ENCODE measurements at places on chromosomes 7 and 10.

DNA sequence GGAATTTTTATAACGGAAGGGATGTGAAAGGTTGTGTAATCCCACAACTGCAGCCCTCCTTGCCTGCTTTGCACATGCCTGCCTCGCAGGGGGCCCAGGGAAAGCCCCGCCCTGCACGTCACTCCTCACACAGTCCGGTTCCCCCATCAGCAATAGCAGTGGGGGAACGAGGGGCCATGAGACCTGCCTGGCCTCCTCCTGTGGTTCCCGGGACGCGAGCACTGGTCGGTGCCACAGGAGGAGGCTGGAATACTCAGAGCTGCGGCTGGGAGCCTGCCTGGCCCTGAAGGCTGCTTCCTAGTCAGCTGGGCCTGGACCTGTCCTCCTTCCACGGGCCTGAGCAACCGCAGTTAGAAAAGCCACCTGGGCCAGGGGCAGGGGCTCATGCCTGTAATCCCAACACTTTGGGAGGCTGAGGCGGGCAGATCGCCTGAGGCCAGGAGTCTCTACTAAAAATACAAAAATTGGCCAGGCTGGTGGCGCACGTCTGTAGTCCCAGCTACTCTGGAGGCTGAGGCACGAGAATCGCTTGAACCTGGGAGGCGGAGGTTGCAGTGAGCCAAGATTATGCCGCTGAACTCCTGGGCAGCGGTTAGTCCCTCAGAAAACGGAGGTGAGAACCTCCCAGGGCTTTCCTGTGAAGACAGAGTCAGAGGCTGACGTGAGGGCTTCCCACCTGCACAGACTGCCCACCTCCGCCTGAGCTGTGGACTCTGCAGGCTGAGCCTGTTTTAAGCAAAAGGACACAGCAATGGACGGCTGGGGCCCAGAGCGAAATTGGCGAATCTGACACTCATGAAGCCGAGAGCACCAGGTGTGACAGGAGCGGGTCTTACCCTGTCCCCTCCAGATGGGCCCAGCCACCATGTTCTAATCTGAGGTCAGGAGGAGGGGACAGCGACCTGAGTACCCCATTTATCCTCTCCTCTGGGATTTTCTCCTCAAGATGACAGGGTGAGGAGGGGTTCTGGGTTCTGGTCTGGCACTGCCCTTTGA lies 52.9 kb downstream of the VIPR2 start:
- DNase-seq, result no peak

DNA sequence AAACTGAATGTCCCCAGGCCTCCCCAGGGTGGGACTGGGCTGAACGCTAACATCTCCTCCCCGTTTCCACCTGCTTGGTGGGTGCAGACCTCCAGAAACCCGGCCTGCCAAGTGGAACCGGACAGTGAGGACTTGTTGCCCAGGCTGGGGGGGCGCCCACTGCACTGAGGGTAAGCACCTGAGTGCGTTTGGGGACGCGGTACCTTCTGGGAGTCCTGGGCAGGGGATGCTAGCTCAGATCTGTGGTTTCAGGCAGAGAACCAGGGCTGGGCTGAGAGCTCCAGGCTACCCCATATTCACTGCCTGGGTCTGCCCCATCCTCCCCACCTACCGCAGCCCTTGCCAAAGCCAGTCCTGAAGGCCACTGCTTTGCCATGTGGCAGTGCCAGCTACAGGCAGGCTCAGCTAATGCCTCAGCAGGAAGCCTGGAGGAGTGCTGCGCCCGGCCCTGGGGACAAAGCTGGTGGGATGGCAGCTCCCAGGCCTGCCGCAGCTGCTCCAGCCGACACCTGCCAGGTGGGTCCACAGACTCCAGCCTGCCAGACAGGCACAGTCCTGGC lies 3.5 kb upstream of the ZNF467 start:
- no peak for DNase-seq

DNA sequence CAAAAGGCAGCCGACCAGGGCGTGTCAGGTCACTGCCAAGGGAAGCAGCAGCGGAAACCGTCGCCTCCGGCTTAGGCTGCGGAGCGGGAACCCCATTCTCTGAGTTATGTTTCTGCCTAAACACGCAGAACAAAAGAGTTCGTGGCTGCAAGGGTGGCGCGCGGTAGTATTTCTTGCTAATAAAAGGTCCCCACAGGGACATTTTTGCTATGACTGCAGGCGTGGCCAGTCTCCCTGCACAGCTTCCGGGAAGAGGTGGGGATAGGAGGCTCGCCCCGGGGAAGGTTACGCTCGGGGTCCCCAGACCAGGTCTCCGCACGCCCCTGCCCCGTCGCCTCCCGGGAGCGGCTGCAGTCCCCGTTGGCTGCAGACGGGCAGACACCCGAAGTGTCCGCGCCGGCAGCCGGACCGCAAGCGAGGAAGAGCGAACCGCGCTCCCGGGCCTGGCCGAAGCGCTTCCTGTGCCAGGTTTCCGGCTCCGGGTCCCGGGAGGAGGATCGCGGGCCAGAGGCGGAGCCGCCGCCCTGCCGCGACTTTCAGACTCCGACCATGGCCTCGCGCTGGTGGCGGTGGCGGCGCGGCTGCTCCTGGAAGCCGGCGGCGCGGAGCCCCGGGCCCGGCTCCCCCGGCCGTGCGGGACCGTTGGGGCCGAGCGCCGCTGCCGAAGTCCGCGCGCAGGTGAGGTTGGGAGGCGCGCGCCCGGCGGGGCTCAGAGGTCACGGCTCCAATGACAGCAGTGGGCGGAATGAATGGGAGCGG lies at the start of gene PDSS1:
PDSS1 (plus strand) TSS at position 539 of the 759 bp plus-strand sequence; CDS start at position 550, 11 bp downstream.
- DNase-seq, result peak; percentile 42

- DNase-seq, result no peak
These were observed 715.3 kb downstream of the CNTNAP2 start for GRCh38 chr7:146831875-146832274.

DNA sequence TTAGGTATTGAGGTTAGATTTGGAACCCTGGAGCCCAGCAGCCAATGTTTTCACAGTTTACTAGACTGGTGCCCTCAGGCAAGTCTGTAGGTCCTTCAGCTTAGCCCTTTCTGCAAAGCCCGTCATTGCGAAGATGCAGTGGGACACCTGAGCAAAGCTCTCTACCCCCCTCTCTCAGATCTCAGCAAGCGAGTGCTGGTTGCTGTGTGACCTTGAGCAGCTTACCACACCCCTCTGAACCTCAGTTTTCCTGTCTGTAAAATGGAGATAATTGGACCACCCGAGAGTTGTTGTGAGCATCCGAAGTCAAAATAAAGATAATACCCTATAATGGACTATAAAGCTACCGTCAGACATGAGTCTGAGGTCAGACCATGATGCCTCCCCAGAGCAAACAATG lies 3.7 kb downstream of the NPC1L1 start:
- no peak for DNase-seq

GRCh38 chr7:101874028-101874427 lies 56.6 kb downstream of the CUX1 start:
- DNase-seq, result no peak

- DNase-seq, result no peak
These were observed 622.3 kb downstream of the SUGCT start for GRCh38 chr7:40757109-40757508.

- no peak for DNase-seq
These were observed 86.3 kb downstream of the ALOX5 start for GRCh38 chr10:45460235-45460878.

- no peak for DNase-seq
These were observed 45.4 kb downstream of the KAT6B start for GRCh38 chr10:74871595-74872382.

GRCh38 chr7:106827626-106828025 lies 37.5 kb upstream of the PIK3CG start:
- no peak for DNase-seq

DNA sequence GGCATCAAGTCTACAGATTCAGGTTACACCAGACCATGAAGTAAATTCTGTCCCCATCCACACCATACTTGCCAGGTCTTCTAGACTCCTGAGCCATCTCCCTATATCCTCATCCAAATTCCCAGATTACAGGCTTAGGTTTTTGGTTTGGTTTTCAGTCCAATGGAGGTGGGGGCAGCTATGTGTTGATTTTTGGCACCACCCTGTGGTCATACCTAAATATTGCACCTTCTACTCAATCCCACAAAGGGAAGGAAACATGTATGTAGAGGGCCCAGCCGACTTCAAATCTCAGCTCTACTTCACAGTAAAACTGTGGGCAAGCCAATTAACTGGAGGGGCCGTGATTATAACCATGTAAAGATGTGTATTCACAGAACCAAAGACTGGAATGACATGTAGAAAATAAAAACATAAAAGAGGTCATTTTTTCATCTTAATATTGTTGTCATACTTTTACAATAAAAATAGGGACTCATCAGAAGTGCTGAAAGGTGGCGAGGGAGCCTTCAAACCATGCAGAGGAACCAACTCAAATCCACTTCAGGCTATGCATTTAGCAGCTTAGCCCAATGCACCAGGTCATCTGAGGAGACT lies 19.8 kb downstream of the ERCC6 start:
- DNase-seq, result no peak

GRCh38 chr10:76229341-76229740 lies 797.9 kb downstream of the LRMDA start:
- DNase-seq, result no peak

GRCh38 chr10:126686719-126687118 lies 16.2 kb upstream of the C10orf90 start:
- no peak for DNase-seq

GRCh38 chr10:58178811-58179210 lies 88.9 kb downstream of the IPMK start:
- DNase-seq, result no peak

DNA sequence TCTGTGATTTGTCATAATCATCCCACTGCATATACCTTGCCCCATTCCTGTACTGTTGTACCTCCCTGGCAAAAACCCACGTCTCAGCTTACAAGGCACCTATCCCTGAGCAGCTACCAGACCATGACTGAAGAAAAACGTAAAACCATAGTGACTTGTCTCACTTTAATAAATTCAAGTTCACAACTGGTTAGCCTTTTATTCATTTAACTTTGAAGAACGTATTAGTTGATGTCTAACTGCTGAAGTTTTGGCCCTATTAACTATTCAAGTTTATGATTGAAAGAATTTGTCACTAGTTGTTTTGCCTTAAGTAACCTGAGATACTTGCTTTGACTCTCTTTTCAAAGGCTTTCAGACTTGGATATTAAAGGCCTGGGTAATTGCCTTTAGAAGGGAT lies 59.7 kb downstream of the GALNT11 start:
- DNase-seq, result no peak

DNA sequence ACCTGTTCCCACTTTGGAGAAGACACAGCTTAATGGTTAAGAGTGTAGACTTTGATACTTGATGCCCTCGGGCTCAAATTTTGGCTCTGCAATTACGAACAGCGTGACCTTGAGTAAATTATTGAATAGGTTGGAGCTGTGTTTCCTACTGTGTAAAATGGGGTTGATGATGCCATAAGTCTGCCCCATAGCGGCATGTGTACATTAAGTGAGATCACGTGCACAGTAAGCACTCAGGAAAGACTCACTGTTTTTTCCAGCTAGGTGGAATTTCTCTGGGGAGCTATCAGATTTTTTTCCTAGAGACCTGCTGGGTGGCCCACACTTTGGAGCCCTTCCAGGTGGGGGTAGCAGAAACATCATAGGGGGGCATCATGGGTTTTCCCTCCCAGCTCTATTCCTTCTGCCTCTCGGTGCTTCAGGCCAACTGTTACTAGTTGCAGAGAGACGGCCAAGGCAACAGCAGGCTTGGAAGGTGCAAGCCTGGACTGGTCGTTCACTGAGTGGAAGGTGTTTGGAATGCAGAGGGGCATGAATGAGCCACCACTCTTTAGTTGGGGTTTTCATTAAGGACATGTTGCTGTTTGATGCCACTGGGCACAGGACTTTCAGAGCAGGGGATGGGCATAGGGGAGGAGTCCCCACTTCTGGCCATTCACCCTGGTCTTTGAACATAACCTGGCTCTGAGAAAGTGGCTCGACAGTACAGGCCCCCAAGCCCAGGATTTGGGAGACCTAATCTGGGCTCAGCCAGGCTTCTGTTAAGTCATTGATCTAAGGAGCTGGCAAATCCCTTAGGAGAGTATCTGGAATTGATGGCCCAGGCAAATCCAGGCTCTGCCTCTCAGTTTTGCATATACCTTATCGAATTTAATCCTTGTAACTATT lies 64.0 kb downstream of the SYPL1 start:
- no peak for DNase-seq

DNA sequence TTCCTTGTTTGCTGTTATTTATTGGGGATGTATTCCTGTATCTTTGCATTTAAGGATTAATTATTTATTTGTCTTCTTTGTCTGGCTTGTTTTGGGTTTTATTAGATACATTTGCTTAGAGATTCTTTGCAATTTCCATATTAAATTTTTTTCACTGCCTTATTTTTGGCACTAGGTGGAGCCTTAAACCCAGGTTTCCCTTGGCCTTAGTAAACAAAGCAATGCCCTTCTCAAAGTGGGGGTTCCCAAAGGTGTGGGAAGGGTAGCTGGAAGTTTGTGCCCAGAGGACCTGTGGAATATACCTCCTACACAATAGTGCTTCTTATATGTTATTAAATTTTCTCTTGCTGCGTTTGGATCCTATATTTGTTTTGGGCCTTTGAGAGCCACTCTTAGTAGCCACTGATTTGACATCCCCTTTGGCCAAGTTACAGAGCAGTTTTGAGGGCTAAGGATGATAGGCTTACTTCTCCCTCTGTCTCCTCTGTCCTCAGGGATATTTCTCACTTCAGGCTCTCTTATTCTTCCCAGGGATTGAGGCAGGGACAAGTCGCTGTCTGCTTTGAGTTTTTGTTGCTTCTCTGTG lies 162.3 kb downstream of the ITGB1 start:
- DNase-seq, result no peak

DNA sequence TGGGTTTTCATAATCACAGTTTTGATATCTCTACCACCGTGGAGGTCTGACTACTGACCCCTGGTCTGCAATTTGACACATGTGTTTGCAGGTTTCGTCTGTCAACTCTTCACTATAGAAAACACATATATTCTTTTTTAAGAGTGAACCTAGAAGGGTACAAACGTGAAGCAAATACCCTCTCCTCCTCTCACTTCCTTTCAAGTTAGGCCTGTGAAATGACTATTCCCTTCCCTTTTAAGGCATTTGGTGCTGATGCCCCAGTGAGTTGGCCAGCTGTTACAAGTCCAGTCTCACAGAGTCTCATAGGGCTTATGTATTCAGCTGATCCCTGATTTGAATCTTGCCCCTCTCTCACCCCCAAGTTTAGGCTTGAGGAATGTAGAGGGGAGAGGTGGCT lies 742.0 kb upstream of the IGFBP3 start:
- no peak for DNase-seq

DNA sequence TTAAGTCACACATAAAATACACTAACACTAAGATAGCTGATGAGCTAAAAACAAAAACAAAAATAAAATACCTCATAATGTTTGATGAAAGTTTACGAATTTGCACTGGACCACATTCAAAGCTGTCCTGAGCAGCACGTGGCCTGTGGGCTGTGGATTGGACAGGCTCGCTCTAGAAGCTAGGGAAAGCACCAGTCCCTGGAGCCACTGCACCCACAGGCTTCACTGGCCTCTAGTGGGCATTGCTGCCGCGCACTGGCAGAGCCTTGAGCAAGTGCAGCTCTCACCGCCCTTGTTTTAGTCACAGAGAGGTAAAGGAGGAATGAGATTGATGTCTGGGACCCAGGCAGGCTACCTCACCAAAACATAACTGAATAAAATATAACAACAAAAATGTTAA lies 67.6 kb downstream of the PAX2 start:
- DNase-seq, result no peak

- peak; percentile 2 for DNase-seq
These were observed 33.4 kb upstream of the PPP3CB start for GRCh38 chr10:73529089-73529832.
